RPMI8226 (cell line): ENCODE measurements at places on chromosomes 3 and 15.

- peak; percentile 30 for DNase-seq
Observed at GRCh38 chr3:62876064-62876463, 848 bp upstream of the CADPS start.

- DNase-seq, result no peak
Observed at GRCh38 chr15:77228828-77229227, 157.9 kb upstream of the TSPAN3 start.

DNA sequence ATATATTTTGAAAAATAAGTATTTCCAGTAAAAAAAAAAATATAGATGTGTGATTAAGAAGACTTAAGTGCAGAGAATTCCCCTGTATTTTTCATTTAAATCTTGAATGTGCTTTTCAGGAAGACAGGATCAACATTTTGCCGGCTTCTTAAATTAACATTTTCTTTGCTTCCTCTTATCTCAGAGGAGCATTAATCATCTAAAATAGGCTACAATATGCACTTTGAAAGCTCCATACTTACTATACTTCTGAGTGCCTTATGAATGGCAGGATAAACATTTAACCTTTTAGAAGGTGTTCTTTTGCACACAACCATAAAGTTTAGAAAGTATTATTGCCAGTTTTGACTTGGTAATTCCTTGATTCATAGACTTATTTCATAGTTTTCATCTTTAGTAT, 164.3 kb downstream of the ECT2 start:
- DNase-seq, result no peak

GRCh38 chr3:173395412-173396181, 1.9 kb upstream of the NLGN1 start:
- peak; percentile 64 for DNase-seq

GRCh38 chr3:2978977-2979732, 131.0 kb downstream of the IL5RA start:
- no peak for DNase-seq

- peak; percentile 92 for DNase-seq
Observed at GRCh38 chr3:138834596-138835396, at the start of gene PIK3CB. PIK3CB (minus strand) TSS chr3:138834928; CDS start chr3:138759343, 75,585 bp downstream.

GRCh38 chr3:23865595-23866396, 51.0 kb downstream of the NKIRAS1 start:
- no peak for DNase-seq

- no peak for DNase-seq
Observed at GRCh38 chr15:101277943-101278564, 769 bp upstream of the SELENOS start.

- no peak for DNase-seq
Observed at GRCh38 chr3:17349093-17349492, 393.3 kb downstream of the TBC1D5 start.

DNA sequence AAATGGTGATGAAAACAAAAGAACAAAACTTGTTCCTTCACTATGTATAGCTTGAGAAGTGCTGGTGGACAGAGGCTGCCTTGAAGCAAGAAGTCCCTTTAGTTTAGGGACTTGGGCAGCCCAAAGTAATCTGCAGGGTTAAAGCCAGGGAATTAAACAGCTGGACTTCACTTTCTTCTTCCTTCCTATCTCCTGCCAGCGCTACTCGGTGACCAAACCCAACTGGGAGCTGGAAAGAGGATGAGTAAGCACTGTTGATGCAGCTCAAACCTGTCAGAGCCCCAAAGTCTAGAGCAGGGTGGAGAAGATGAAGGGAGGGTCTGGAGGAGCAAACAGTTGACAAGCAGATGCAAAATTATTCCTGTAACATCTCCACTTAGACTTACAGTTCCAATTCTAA, 73.1 kb upstream of the FBN1 start:
- no peak for DNase-seq

DNA sequence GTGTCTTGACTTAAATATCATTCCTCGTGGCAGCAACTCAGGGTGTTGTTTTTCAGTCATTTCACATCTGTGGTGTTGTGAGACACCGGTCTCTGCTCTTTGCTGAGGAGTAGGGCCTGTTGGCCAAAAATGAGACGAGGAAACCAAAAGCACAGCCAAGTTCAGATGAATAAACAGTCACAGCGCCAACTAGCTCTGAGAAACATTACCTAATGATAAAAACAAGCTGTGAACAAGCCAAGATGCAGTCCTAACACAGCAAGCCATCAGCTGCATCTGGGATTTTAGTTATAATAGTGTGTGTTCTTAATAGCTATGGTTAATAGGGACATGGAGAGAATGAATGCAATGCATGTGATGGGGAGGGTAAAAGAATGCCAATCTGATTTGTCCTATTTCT, 843.4 kb upstream of the DPPA4 start:
- no peak for DNase-seq

- DNase-seq, result no peak
Observed at GRCh38 chr3:87856126-87856525, 202.7 kb downstream of the CGGBP1 start.

DNA sequence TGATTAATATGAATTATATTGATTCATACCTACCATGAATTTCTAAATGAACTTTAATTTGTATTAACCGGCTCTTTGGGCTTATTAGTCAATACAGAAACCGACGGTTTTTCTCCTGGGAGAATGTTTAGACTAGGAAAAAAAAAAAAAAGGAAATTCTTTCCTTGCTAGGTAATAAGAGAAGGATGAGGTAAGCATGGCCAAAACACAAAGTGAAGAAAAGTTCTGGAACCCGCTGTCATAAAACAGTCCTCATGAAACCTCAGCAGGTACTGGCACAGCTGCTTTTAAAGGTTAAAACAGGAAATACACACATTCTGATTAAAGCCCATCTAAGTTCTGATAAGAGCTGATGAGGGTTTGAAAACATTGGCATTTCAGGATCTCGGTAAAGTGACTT, 30.8 kb upstream of the PSTPIP1 start:
- DNase-seq, result no peak

DNA sequence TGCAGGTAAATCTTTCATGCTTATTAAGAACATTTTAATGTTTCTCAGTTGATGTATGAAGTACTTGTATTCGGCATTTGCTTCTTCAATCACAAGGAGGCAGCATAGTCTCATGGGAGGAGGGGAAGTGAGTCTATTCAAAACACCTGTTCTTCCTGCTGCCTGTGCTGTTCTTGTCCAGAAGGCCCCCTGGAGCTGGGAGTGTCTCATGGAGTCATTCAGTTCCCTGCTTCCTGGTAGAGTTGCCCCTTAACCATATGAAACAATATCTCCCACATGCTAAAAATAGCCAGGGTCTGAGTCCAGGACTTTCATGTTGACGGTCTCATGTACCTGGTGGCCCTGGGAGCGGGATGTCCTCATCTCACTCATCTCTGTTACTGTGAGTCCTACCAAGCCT, 15.5 kb upstream of the PPP1R2 start:
- peak; percentile 59 for DNase-seq
